GM12864 (cell line): ENCODE measurements at places on chromosomes 7 and 10.

GRCh38 chr10:104515678-104516199 lies 125.4 kb upstream of the SORCS3 start:
- DNase-seq, result no peak

DNA sequence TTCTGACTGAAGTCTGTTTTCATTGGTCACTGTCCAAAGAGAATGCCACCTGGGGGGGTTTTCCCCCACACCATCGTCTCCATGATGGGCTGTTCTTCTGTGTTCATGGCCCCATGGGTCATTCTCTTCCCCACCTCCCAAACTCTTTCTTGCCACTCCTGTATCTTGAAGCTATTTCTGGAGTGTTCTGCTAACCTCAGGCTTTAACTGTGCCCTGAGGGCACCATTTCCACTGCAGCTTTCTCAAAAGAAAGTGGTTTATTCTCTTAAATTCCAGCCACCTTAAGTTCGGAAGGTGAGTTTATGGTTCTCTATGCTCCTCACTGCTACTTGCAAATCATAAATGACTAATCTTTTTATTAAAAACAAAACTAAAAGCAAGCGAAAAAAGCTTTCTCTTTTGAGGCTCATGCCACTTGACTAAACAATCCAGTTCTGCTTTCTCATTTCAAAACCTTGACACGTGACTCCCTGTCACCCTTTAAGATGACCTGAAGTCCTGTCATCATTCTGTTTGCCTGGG lies 7.4 kb upstream of the APBB1IP start:
- DNase-seq, result peak; percentile 91

DNA sequence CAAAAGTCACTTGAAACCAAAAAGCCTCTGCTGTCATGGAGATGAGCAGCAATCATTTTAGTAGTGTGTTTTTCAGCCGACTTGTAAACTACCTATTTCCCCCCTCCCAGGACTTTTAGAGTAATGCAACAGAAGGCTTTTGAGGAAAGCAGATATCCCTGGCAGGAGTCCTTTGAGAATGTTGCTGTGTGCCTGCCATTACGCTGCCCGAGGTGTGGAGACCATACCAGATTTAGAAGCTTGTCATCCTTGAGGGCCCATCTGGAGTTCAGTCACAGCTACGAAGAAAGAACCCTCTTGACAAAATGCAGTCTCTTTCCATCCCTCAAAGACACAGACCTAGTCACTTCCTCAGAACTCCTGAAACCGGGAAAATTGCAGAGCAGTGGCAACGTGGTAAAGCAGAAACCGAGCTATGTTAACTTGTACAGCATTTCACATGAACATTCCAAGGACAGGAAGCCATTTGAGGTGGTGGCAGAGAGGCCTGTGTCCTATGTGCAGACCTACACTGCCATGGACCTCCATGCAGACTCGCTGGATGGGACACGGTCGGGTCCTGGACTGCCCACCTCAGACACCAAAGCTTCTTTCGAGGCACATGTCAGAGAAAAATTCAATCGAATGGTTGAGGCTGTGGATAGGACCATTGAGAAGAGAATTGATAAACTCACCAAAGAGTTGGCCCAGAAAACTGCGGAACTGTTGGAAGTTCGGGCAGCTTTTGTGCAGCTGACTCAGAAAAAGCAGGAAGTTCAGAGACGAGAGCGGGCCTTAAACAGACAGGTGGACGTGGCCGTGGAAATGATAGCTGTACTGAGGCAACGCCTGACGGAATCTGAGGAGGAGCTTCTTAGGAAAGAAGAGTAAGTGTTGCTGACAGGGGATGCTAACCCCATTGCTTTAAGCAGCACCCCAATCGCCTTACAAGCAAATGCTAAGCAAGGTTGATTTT lies 2.2 kb downstream of the ZNF365 start:
- DNase-seq, result no peak

DNA sequence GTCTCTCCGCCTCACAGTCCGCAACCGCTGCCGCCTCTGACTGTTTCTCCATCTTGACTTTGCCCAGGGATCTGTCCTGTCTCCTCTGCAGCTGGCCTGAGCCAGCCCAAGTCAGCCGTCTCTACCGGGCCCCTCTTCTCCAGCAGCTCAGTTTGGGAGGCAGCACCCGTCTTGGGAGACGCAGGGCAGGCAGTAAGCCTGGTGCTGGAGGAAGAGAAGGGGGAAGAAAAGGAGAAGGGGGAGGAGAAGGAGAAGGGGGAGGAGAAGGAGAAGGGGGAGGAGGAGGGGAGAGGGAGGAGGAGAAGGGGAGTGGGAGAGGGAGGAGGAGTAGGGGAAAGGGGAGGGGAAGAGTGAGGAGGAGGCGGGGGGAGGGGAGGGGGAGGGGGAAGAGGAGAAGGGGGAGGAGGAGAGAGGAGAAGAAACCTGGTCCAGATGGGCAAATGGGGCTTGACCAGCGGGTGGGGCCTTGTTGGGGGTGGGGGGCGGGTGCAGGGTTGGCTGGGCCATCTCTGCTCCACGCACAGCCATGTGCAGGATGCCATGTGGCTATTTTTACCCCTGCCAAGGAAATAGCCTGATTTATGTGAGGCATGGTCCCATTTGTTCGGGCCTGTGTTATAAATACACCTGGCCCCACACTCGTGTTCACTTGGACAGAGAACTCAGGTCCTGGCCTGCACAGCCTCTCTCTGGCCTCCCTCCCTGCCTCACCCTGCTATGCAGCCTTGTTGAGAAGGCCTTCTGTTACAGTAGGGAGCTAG lies 35.9 kb upstream of the FZD9 start:
- no peak for DNase-seq

- no peak for DNase-seq
Observed at GRCh38 chr7:91140286-91140685, 123.9 kb upstream of the FZD1 start.

DNA sequence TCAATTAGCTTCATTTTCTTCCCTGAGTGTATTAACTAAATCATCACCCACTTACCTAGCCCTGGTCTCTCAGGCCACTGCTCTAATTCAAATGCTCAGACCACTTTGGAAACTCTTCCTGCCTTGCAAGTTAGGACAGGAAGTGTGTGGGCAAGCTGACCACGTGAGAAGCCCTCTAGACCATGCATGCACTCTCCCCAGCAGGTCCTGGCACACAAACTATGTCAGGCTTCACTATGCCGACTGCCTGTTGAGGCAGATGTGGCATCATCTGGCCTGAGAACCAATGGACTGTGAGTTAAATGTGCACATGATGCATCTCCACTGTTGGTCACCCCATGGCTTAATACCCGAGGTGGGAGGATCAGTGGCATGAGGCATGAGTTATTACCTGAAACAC lies 439.6 kb downstream of the GRID1 start:
- DNase-seq, result no peak

DNA sequence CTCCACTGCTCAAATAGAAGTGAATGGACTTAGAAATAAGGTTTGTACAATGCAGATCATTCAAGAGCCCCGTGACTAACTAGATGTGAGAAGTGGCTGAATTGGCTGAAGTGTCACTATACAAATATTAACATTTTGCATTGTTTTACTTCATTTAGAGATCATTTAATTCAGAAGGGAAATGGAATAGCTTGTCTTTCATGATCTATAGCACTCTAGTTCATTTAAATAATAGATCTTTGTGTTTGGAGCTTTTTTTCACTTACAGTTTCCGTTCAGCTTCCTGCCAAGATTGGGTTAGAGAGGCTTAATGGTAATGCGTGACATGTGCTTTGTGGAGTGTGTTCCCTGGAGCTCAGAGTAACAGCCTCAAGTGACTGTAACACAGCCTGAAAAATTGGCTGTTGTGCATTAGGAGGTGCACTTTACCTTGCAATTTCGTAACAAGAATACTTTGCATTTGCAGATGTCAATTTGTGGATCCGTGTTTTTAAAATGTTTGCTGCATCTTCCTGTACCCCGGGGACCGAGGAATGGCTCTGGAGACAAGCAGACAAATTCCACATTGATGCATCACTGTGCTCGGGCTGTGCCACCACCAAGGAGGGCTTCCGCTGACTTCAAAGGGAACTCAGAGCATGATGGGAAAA lies 170.3 kb downstream of the NRP1 start:
- DNase-seq, result no peak

GRCh38 chr7:7220821-7221220 lies 38.5 kb downstream of the C1GALT1 start:
- DNase-seq, result no peak

GRCh38 chr10:126969310-126969709 lies 64.1 kb downstream of the DOCK1 start:
- DNase-seq, result no peak

DNA sequence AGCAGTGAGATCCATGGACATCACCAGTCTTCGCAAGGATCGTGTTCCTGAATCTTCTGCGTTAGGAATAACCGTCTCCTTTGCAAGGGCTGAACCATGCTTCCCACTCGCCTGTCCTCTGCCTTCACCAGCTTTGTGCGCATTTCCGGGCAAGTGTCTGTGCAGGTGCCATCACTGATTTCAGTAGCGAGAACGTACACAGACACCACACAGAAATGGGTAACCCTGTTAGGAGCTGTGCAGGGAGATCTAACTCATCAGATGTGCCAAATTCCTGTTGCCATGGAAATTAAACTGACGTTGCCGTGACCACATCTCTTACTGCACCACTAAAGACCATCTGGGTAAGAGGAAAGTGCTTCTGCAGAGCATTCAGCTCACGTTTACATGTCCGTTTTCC lies 146.3 kb downstream of the DIP2C start:
- DNase-seq, result no peak
